Ascending aorta (tissue), 2 donors: ENCODE measurements at places on chromosomes 6 and 20. TPM values are rescaled to one million over a fixed set of nuclear protein-coding genes. Genes with fewer than 3 reads are reported as not detected.

The KAT14 gene
- 1.7 TPM for total RNA-seq

The IRAK1BP1 gene
- total RNA-seq = 2.7 TPM

The CFAP206 gene
- 1.4 TPM for total RNA-seq

The C20orf141 gene
- not detected for total RNA-seq

The CRISP3 gene
- total RNA-seq = not detected

DNA sequence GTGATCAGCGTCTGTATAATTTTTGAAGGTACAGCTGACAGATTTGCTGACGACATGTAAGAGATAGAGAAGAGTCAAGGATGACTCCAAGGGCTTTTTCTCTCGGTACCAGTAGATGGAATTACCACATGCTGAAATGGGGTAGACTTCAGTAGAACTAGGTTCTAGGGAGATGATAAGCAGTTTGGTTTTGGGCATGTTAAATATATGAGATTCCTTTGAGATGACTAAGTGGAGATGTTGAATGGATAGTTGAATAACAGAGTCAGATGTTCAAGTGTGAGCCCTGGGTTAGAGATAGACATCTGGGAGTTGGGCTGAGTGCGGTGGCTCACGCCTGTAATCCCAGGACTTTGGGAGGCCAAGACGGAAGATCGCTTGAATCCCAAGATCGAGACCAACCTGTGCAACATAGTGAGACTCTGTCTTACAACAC, 50.0 kb downstream of the PHF20 start:
- H3K4me1 ChIP-seq = no peaks in the 10 kb centered on the region
- H3K4me3 ChIP-seq = no peak overlapping the region
- no peaks in the 10 kb centered on the region for H3K27me3 ChIP-seq
- DNase-seq = no peak
- no peak overlapping the region for H3K27ac ChIP-seq

DNA sequence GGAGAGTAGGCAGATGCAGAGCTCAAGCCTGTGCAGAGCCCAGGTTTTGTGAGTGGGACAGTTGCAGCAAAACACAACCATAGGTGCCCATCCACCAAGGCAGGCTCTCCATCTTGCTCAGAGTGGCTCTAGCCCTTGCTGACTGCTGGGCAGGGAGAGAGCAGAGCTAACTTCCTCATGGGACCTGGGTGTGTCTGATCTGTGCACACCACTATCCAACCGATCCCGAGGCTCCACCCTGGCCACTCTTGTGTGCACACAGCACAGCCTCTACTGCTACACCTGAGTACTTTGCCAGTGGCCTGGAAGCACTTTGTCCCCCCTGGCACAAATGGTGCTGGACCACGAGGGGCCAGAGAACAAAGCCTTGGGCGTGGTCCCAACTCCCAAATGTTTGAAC, 7.9 kb upstream of the DEFB125 start:
- H3K4me3 ChIP-seq = no peak overlapping the region
- H3K27ac ChIP-seq = no peak overlapping the region
- H3K4me1 ChIP-seq = no peaks in the 10 kb centered on the region

GRCh38 chr6:104407957-104408356, 451.8 kb downstream of the HACE1 start:
- no peaks in the 10 kb centered on the region for H3K4me1 ChIP-seq
- no peak overlapping the region for H3K4me3 ChIP-seq
- no peaks in the 10 kb centered on the region for H3K27me3 ChIP-seq

DNA sequence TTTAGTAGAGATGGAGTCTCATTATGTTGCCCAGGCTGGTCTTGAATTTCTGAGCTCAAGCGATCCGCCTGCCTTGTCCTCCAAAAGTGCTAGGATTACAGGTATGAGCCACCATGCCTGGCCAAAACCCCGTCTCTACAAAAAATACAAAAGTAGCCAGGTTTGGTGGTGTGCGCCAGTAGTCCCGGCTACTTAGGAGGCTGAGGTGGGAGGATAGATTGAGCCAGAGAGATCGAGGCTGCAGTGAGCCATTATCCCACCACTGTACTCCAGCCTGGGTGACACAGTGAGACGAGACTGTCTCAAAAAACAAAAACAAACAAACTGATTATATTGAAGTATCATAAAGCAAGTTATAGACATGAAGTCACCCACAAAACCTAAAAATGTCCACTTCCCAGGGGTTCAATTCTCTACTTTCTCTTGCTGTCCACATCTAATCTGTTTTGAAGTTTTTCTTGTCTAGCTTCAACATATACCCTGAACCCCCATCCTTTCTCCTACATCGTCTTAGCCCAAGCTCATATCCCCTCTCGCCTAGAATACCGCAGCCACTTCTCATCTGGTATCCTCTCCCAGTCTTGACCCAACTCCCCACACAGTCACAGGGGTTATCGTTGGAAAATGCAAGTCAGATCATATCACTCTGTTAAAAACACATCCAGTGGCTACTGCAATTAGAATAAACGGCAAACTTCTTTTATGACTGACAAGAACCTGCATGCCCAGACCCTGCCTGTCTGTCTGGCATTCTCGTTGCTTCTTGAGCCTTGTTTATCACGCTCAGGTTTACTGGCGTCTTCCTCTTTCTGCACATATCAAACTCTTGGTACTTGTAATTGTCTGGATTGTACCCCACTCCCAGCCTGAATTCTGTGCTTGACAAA, 20.1 kb upstream of the NCOA3 start:
- H3K4me1 ChIP-seq = no peaks in the 10 kb centered on the region
- H3K36me3 ChIP-seq = no peaks in the 10 kb centered on the region
- no peak overlapping the region for H3K27ac ChIP-seq
- H3K4me3 ChIP-seq = no peak overlapping the region
- H3K27me3 ChIP-seq = no peaks in the 10 kb centered on the region

DNA sequence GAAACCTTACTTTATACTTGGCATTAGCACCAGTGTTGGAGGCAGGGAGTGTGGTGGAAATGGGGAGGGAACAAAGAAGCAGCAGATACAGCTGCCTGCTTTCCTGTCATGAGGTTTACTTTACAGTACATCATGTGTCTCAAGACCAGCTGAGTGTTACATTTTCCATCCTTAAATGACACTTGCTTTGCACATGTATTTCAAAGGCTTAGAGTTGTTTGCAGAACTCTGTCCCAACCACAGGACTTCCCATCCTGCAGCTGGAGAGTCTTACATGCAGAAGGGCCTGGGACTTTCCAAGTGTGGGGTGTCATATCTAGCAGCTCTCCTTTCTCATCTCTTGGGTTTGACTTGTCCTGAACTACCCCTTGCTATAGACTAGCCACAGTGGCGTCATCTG, 395.9 kb downstream of the DHX35 start:
- no peaks in the 10 kb centered on the region for H3K4me1 ChIP-seq
- DNase-seq = no peak
- H3K36me3 ChIP-seq = no peaks in the 10 kb centered on the region
- H3K27me3 ChIP-seq = no peaks in the 10 kb centered on the region
- H3K4me3 ChIP-seq = no peak overlapping the region

GRCh38 chr6:142874676-142875075, 70.3 kb downstream of the HIVEP2 start:
- H3K36me3 ChIP-seq = no peaks in the 10 kb centered on the region
- no peak overlapping the region for H3K4me3 ChIP-seq
- no peak overlapping the region for H3K27ac ChIP-seq
- H3K4me1 ChIP-seq = no peaks in the 10 kb centered on the region
- no peak for DNase-seq

- no peaks in the 10 kb centered on the region for H3K36me3 ChIP-seq
- H3K27me3 ChIP-seq = no peaks in the 10 kb centered on the region
- no peak for DNase-seq
These were observed 163.5 kb upstream of the CDYL start for GRCh38 chr6:4612636-4613171.
